NCI-H69 (cell line): ENCODE measurements at places on chromosomes 16 and 17.
A peak's percentile ranks its signal among the peaks of the same experiment; 100 is the strongest.

GRCh38 chr16:54512467-54512995 is 225.9 kb upstream of the IRX3 start:
- DNase-seq: no peak

DNA sequence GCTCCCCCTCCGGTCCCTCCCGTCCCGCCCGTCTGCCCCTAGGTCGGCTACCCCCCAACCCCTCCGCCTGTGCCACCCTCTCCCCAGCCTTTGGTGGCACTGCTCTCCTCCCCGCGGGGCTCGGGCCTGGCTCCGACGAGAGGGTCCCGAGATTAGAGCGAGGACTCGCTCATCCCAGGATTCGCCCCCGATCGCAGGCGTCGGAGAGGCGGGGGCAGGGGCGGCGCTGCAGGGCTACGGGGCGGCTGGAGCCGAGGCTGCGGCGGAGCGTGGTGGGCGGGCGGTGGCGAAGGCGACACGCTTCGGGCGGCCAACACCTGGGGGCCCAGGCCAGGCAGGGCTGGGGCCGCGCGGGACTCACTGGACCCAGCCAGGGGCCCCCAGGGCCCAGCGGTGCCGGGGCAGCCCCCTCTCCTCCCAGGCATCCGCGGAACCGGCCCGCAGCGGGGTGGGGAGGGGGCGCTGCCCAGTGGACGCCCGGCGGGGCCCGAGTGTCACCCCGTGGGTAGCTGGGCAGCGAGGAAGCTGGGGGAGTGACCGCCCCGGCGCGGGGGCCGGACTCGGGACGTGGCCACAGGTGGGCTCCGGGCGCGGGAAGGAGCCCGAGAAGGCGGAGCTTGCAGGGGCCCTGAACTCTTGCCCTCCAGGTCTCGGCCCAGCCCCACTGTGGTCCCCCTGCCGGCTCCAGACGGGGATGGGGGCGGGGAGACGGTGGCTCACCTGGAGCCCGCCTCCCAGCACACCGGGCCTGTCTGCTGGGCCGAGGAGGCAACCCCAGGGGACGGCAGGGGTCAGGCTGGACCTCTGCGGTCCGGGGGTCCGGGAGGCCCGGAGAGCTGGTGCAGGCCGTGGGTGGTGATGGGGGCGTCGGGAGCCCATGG is 1.5 kb downstream of the MGAT5B start:
- DNase-seq: peak; percentile 59

DNA sequence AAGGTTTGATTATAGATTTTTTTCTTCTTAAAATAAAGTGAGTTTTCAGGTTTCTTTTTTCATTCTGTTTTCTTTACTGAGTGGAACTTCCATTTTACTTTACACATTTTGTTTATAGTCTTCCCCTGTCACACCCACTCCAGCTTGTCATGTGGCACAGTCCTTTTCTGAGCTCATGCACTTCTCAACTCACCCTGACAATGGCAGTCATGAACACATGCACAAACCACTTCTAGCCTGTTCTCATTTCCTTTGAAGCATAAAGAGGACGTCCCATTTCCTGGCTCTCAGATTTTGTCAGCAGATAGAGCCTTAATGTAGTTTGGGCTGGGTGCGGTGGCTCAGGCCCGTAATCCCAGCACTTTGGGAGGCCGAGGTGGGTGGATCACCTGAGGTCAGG is 168.0 kb downstream of the AHSP start:
- no peak for DNase-seq

- no peak for DNase-seq
Observed at GRCh38 chr16:3321816-3322215, 16.5 kb downstream of the ZNF75A start.
